ENCODE measurements at places on chromosomes 12 and 14. TPM values are rescaled to one million over a fixed set of nuclear protein-coding genes. Genes with fewer than 3 reads are reported as not detected.
A peak's percentile ranks its signal among the peaks of the same experiment; 100 is the strongest.

GRCh38 chr12:104450700-104451099 lies 6.0 kb upstream of the CHST11 start:
- DNase-seq: no peak

DNA sequence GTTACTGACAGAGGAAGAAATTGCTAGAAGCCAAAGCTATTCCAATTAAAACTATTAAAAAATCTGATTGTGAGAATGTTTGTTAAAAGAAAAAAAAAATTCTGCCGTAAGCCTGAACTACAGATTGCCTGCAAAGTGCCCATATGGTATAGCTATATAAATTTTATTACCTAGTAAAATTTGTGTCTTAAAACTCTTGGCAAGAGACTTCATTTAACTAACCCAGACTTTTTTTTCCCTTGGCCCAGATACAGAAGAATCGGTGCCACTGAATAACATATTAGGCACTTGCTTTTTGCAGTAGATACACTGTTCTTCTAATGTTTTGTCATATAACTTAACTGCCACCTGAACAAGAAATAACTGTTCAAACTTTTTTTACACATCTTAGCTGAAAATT lies 125.5 kb downstream of the RPS29 start:
- DNase-seq: no peak

- no peak for DNase-seq
These were observed 23.9 kb upstream of the NAP1L1 start for GRCh38 chr12:76108356-76108755.

GRCh38 chr12:104213952-104214351 lies 1.6 kb upstream of the TXNRD1 start:
- no peak for DNase-seq

DNA sequence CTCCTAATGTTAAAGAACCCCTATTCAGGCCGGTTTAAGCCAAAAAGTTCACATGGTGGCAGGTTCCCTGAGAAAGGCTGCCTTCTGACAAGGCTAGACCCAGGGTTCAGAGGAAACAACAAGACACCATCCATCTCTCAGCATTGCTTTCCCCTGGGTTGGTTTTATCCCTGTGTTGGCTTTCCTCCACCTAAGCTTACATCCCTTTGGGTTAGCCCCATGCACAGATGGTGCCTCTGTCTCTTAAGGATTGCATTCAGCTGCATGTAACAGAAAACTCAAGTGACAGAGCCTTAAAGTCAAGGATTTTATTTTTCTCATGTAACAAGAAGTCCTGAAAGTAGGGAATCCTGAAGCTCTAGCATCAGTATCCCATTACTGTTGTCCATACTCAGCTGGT lies 42.8 kb upstream of the RIN3 start:
- no peak for DNase-seq

- DNase-seq: no peak
These were observed 7.0 kb upstream of the KRAS start for GRCh38 chr12:25257590-25258324.

DNA sequence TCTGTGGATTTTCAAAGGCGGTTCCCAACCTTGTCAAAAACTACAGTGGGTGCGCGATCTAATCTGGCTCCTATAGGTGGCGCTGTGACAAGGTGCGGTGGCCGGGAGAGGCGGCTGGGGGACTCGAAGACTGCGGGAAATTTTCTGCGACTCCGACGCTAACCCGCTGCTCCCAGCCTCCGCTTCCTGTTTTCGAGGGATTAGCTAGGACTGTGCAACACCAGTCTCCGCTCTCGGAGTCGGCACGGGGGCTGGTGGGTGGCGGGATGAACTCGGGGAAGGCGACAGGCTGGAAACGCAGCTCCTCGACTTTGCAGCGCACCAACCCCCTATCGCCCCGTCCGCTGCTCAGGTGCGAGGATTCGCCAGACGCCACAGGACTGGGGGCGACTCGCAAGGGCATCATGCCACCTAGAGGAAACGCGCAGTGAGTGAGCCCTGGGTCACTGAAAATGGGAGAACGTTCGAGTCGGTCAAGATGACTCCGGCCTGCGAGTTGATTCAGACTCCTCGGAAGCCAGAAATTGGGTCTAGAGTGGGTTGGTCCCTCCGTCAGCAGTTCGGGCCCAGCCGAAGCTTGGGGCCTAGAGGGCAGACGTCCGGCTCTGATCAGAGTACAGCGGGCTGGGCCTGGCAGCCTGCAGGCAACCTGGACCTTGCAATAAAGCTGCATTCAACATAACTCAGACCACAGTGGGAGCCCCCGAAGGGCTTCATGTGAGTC lies 5.5 kb upstream of the PAX9 start:
- no peak for DNase-seq

GRCh38 chr12:29710104-29710503 lies 73.6 kb downstream of the TMTC1 start:
- DNase-seq: peak; percentile 44

DNA sequence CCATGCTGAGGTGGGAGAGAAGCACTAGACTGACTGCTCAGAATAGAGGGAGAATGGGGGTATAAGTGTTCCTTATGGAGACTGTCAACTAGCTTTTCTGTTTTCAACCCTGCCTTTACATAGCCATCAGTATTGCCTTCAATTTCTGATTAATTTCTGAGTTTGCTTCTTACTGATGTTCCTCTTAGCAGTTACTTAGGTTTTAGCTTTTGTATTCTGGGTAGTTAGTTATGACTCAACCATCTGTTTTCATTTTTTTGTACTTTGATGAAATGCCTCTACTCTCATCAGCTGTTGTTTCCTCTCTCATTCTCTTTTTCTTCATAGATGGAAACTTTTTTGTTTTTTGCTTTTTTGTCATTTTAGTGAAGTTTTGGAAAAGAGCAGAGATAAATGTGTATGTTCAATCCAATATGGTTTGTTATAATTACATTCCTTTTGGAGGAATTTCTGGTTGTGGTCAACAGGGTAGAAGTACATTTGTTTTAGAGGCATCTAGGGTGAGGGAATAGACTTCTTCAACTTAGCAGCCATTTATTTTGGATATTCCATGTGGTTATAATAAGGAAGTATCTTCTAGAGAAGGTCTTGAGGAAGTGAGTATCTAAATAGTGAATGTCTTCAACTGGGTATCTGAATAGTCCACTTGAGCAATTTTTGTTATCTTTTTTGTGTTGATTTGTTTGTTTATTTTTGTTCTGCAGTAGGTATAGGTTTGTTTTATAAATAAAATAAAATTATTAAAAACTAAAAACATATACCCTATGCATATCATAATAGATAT lies 29.6 kb downstream of the PMCH start:
- no peak for DNase-seq

- no peak for DNase-seq
These were observed 171.8 kb downstream of the DUSP6 start for GRCh38 chr12:89180496-89180895.

DNA sequence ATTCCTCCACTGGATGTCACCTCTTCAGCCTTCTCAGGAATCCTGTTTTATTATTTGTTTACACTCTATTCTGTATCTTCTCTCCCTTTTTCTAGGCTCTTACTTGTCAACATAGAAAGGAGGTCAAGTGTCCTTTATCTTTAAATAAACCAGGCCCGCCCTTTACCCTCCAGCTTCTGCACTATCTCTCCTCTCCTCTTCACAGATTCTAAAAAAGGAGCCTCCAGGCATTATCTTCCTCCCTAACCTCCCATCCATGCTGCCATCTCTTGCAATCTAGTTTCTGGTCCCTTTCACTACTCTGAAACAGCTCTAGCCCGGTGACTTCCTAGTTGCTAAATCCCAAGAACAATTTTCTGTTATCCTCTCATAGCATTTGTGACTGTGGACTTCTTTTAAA lies 24.1 kb upstream of the ARID2 start:
- DNase-seq: no peak

- DNase-seq: peak; percentile 41
These were observed 3.6 kb upstream of the MORN3 start for GRCh38 chr12:121673013-121673511.

- DNase-seq: no peak
These were observed 11.8 kb upstream of the KRAS start for GRCh38 chr12:25262389-25263074.

DNA sequence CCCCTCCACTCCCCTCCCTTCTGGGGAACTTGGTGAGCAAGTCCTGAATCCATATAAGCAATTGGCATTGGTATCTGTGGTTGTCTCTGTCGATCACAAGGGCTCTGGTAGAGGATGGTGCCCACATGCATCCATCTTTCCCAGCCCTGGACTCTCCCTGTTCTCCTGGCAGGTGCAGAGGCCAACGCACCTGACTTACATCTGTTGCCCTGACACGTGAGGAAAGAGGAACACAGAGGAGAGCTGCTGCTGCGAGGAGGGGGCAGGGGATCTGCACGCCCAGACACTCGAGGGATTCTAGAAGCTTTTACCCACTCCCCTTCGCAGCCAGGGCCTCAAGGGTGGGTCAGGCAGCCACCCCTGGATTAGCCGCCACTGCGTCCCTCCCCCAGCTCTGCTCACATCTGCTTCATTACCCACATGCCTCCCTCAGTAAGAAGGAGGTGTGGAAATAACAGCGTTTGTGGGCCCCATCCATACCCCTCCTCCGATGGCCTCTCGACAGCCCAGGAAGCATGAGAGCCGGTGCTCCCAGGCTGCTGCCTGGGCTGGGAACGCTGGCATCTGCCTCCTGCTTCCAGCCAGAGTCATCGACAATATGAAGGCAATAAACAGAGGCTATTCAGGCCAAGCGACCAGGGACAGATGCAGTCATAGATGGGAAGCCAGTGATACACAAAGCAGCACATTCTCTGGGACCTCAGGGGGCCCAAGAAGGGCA lies 56.5 kb downstream of the KDM2B start:
- no peak for DNase-seq

GRCh38 chr12:6962285-6963015 lies 8.0 kb downstream of the PHB2 start:
- DNase-seq: no peak

DNA sequence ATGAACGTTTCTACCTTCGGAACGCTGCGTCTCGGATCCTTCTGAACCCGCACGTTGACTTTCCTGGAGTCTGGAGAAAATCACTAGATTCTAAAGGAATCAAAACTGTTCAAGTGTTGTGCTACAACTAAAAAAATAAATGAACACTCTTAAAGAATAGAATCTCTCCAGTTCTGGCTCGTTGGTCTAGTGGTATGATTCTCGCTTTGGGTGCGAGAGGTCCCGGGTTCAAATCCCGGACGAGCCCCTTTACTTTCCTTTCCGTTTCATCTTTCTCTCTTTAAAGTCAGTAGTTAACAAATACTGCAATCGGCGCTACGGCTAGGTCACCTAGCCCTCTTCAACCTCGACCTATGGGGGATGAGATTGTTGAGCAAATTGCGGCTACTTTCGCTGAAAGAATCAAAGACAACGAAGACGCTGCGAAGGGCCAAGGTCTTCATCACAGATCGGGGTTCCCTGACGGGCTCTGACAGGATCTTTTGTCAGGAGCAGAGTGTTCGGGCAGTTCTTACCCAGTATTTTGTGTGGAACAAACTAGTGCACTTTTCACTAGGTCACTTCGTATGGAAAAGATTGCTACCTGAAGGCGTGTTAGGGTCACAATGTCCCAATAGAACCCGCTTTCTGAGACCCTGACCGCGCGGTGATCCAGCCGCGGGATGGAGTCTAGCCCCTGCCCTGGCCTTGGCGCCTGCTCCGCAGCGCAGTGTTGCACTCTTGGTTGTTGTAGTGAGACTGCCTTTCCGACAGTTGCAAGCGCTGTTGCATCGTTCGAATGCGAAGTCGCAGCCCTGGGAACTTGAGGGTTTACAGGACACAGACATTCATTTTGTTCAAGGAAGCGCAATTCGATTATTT lies 8.4 kb downstream of the OR6S1 start:
- no peak for DNase-seq

DNA sequence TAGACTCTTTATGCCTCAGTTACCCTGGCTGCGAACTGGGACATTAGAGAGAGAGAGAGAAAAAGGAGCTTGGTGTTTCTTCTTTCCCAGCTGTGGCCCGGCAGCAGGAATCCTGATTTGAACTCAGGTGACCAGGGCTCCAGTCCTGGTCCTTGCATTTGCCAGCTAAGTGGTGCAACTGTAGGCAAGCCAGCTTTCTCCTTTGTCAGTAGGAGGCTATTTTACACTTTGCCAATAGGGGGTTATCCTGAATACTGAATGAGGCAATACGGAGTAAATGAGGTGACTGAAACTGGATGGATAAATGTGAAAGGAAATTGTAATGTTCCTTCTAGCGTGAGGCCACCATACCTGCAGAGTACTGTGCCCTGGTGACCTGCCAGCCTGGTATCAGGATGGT lies 27.8 kb downstream of the KCNA5 start:
- no peak for DNase-seq

DNA sequence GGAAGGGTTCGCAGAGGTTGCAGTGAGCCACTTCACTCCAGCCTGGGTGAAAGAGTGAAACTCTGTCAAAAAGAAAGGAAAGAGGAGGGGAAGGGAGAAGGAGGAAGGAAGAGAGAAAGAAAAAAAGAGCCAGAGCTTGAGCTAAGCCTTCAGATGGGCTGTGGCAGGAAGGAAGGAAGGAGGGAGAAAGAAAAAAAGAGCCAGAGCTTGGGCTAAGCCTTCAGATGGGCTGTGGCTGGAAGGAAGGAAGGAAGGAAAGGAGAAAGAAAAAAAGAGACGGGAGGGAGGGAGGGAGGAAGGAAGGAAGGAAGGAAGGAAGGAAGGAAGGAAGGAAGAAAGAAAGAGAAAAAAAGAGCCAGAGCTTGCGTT lies 13.6 kb upstream of the ANKRD9 start:
- no peak for DNase-seq

DNA sequence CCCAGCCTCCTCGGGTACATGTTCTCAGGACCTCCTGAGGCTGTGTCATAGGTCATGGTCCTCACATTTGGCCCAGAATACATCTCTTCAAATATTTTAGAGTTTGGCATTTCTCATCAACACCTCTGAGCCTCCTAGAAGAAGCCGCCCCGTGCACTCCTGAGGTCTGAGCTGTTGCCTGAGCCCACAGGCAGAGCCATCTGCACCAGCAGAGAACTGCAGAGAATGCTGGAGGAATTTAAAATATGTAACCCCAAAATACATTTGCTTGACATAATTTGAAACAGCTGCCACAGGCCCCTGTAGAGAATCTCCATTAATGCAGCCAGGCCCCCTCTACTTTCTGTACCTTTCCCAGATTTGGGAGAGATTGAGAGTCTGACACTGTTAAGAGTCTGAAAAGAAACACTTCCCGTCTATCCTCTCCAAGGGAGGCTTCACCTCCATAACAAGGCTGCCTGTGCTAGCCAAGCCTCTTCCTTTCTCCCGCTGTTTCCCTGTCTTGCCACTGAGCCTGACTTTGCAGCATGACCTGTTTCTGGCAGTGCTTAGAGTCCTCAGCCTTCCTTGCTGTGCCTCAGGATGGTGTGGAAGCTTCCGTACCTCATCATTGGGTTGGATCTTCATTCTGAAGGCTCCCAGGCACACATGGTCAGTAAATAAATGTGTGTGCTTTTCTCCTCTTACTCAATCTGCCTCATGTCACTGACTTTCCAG lies 95.4 kb upstream of the SFSWAP start:
- no peak for DNase-seq

Gene ARF3
- 7.4 TPM for polyA plus RNA-seq

Gene FOXM1
- polyA plus RNA-seq: 0.17 TPM

Gene NELL2
- polyA plus RNA-seq: not detected

Gene PTPN21
- 6.6 TPM for polyA plus RNA-seq

Gene PLEKHD1
- polyA plus RNA-seq: 0.03 TPM

Gene EXOC5
- 24.7 TPM for polyA plus RNA-seq

Gene DAO
- not detected for polyA plus RNA-seq

Gene SLC11A2
- polyA plus RNA-seq: 26.1 TPM

Gene PCK2
- polyA plus RNA-seq: 2.7 TPM

Gene CISTR
- not detected for polyA plus RNA-seq

Gene TSHR
- 0.20 TPM for polyA plus RNA-seq

Gene MUCL1
- not detected for polyA plus RNA-seq

Gene SDR9C7
- 0.23 TPM for polyA plus RNA-seq

Measured in psoas muscle (tissue), 8 donors.